ENCODE measurements at places on chromosomes 4 and X.

GRCh38 chrX:129718676-129719075 is 20.1 kb upstream of the XPNPEP2 start:
- no peak for DNase-seq

DNA sequence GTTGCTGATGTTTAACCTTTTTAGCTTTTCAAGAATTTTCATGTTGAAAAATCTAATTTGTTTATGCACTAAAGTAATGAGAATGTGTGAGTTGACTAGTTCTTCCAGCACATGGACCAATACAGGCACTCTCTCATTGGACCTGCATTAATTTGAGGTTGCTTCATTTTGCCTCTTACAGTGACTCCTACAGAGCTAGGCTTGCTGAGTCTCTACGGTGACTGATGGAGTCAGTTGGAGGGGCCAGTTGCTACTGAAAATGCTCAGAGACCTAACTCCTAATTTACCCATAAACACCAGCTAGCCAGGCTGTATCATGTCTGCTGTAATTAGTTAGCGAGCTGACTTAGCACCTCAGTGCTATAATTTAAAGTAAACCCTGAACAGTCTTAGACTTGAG is 10.9 kb downstream of the MTHFD2L start:
- no peak for DNase-seq

DNA sequence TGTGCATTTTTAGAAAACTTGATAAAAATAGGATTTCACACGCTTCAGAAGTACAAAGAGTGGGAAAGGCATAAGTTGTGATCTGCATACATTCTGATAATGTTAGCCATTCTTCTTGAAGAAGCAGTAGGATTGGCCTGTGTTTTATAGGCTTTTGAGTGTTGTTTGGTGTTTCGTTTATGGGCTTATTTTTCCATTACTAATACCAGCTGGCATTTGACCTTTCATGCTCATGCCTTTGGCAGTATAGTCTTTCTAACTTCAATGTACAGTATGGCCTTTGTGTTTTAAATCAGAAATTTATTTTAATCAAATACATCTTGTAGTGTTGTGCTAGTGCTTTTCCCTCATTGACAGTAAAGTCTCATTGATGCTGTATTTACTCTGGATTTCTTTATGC is 51.5 kb upstream of the SLC4A4 start:
- no peak for DNase-seq

- DNase-seq = no peak
Observed at GRCh38 chrX:38627683-38628082, 66.3 kb downstream of the TSPAN7 start.

DNA sequence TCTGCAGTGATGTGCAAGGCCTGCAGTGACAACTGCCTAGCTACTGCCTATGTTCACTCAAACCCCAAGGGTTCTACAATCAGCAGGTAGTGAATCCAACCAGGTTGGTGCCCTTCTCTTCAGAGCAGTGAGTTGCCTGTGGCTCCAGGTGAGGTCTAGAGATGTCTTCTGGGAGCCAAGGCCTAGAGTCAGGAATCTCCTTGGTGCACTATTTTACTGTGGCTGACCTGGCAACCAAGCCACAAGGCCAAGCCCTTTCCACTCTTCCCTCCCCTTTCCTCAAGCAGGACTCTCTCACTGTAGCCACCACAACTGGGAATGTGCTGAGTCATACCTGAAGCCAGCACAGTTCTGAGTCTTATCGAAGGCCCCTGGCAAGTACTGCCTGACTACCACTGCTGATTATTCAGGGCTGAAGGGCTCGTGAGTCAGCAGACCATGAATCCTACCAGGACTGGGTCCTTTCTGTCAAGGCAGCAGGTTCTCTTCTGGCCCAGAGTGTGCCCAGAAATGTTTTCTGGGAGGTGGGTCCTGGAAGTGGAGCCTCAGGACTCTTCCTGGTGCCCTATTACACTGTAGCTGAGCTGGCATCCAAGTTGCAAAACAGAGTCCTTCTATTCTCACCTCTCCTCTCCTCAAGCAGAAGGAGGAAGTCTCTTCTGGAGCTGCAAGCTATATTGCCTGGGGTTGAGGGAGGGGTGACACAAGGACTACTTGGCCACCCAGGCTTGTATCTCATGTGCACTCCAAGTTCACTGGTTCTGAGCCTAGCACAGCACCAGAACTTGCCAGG is 111.6 kb downstream of the BTC start:
- DNase-seq = no peak

DNA sequence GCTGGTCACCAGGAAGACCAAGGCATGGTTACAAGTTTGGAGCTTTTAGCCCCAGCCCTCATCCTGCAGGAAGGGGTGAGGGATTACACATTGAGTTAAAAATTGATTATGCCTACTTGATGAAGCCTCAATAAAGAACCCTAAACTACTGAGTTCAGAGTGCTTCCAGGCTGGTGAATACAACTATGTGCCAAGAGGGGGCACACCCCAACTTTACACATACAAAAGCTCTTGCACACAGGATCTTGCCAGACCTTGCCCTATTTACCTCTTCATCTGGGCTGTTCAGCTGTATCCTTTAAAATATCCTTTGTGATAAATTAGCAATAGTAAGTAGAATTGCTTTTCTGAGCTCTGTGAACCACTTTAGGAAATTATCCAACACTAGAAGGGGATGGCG is 489.3 kb downstream of the INPP4B start:
- no peak for DNase-seq

DNA sequence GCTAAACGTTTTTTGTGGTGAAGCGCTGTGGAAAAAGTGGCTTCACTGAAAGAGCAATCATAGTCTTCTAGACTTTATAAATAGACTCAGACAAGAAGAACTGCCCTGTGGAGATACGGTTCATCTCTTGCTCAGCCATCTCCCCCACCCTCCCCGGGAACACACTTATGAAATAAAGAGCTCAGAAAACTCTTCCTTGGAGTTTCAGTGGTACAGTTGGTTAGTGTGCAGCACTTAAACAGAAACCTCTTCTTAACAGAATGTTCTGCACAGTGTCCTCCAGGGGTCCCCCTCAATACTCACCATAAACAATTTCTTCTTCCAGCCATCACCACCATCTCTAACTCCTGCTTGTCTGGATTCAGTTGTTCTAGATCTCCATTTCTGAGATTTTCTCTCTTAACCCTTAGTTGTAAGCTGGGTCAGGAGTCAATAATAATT is 313.0 kb downstream of the ARHGAP10 start:
- DNase-seq = no peak

DNA sequence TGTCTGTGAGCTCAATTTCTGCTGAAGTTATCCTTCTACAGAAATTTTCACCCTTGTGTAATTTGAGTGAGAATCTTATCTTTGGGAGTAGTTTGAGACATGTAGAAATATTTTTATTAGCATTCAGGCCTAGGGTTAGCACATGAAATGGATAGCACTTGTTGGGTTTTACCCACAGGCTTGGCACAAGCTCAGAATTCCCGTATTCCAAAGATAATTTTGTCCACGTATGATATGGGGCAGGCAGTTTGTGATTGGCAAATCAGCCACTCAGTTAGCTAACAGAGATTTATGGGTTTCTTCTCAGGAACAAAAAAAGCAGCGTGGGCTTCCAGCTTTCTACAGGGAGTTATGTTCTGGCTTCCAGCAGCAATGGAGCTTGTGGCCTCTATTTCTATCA is 117.9 kb upstream of the DCAF8L1 start:
- DNase-seq = no peak

- DNase-seq = no peak
Observed at GRCh38 chr4:170872794-170873193, 783.0 kb upstream of the AADAT start.

DNA sequence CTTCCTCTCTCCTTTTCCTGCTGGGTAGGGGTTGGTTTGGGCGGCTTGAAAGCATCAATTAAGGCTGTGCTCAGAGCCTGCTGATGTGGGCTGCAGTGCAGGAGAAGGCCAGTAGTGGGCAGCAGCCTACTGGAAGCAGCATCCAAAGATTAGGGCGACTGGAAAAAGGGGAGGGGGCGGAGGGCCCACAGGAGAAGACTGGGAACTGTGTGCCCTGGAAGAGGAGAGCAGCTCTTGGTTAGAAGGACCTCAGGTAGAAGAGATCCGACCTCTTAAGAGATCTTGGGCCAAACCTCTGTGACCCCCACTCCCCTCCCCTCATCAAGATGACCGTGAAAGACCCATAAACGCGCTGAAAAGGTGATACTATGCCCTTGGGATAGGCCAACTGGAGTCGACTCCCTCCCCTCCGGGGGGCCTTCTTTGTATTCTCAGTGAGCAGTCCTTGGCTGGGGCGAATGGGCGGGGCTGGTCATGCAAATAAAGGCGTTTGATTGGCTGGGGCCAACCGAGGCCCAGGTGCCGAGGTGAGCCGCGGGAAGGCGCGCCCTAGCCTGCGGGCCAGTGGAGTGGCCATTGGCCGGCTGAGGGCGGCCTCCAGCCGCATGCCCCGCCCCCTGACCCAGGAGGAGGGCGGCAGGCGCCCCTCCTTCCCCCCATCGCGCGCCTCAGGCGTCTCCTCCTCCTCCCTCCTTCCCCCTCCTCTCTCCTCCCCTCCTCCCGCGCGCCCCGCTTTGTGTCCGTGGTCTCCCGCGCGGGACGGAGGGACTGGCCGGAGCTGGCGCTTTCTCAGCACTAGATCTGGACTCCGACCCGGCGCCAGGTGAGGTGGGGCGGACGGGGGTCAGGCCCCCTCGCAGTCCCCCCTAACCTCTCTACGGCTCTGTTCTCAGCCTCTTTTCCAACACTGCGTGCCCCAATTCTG is 10.1 kb downstream of the DLG3 start:
- peak; percentile 56 for DNase-seq

GRCh38 chr4:64776820-64777219 is 367.6 kb upstream of the TECRL start:
- no peak for DNase-seq

GRCh38 chr4:89640620-89641366 is 196.2 kb downstream of the SNCA start:
- DNase-seq = peak; percentile 54

DNA sequence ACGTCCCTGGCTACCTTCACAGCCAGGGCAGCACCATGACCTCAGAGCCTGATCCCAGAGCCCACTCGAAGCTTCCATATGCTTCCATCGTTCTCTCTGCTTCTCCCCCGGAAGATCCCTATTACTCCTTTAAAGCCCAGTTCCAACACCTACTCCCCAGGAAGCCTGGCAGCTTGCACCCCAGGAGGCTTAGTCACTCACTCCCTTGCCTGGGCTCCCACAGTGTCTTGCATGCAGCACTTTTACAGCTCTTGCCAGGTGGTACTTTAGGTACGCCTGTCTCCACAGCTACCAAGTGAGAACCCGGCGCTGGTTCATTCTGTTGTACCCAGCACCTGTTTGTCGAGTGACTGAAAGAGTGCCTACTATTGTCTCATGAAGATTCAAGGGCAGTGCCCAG is 24.5 kb upstream of the MAMLD1 start:
- DNase-seq = no peak

DNA sequence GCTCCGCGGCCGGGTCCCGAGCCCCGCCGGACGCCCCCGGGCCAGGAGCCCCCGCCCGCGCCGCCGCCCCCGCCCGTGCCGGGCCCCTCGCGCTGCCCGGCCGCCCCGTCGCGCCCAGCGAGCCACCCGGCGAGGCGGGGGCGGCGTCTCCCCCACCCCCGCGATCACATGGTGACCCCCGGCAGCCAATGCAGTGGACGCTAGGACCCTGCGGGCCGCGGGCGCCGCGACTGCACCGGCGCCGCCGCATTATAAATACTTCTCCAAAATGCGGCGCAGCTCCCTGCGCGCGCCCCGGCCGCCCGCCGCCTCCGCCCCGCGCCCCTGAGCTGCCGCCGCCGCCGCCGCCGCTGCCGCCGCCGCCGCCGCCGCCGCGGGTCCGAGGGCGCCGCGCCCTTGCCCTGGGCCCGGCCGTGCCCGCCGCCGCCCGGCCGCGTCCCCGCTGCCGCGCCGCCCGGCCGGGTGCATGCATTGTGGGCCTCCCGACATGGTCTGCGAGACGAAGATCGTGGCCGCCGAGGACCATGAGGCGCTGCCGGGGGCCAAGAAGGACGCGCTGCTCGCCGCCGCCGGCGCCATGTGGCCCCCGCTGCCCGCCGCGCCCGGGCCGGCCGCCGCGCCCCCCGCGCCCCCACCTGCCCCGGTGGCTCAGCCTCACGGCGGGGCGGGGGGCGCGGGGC is at the start of gene NAT8L:
Gene NAT8L, plus strand, starts transcription at position 282 of the 680 bp plus-strand sequence. Its CDS starts 185 bp downstream, at position 467.
- no peak for DNase-seq

- no peak for DNase-seq
Observed at GRCh38 chr4:6776920-6777635, 5.4 kb upstream of the KIAA0232 start.

- no peak for DNase-seq
Observed at GRCh38 chr4:78953769-78954666, 14.8 kb upstream of the PAQR3 start.

GRCh38 chr4:184473499-184474262 is 669 bp downstream of the IRF2 start:
- DNase-seq = peak; percentile 78

DNA sequence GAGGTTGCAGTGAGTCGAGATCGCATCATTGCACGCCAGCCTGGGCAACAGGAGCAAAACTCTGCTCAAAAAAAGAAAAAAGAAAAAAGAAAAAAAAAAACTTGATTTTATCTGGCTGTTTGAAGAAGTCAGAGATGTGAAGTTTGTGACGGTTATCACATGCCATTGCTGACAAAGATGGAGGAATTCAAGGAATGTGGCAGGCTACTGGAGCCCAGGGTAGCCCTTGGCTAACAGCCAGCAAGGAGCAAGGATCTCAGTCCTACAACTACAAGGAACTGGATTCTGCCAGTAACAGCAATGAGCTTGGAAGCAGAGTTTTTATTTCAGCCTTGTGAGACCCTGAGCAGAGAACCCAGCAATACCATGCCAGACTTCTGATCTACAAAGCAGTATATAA is 24.3 kb upstream of the TET2 start:
- no peak for DNase-seq

DNA sequence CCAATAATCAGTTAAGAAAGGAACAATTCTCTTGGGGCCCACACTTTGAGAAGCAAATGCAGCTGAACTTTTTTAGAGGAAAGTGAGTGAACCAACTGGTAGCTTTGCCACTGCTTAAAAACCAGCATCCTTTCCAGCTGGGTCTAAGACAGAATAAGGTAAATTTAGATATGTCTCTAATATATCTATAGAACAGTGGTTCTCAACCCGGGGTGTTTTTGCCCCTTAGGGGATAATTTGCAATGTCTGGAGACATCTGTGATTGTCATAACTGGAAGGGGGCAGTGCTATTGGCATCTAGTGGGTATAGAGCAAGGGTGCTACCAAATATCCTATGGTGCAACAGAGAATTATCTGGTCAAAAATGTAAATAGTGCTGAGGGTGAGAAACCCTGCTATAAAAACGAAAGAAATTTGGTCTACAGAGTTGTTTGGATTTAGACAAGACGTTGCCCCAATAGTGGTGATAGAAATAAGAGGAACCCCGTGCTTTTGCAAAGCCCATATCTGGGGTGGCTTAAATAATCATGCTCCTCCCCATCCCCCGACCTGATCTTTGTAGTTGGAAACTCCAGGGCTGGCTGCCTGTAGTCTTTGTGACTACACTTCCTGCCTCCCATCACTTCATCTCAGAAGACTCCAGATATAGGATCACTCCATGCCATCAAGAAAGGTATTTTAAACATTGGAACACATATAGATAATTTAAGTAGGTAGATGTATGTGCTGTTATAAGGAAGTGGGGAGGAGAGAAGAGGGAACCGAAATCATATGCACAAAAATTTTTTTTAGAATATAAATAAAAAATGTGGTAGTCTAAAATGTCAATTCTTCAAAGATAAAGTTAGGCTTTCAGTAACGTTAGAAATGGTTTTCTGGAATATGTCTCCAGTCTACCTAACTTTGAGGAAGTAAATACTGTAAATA is at the start of gene TLR7:
Gene TLR7, plus strand, starts transcription at position 622 of the 927 bp plus-strand sequence. CDS start 507 bp downstream, outside the sequence.
- DNase-seq = no peak

All from heart left ventricle (tissue), 16 donors.